ENCODE measurements at places on chromosomes 2 and 18.

DNA sequence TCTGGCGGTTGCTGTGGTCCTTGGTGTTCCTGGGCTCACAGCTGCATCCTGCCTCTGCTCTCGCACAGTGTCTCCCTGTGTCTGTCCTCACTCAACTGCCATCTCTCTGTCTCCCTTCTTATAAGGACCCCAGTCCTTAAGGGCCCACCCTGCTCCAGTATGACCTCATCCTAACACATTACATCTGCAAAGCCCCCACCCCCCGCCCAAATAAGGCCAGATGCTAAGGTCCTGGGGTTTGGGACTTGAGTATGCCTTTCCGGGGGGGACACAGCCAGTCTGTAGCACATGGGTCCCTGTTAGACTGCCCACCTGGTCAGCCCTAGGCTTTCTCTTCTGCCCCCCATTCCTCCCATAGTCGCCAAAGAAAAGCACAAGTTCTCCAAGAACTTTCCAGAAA lies 40.7 kb downstream of the FER1L5 start:
- DNase-seq = no peak

- no peak for DNase-seq
These were observed at the start of gene GKN1 for GRCh38 chr2:68974251-68974650. Gene GKN1, plus strand, starts transcription at chr2:68974636. Its CDS starts 42 bp downstream, at chr2:68974678.

GRCh38 chr2:207334624-207335371 lies 169.1 kb upstream of the KLF7 start:
- peak; percentile 79 for DNase-seq

DNA sequence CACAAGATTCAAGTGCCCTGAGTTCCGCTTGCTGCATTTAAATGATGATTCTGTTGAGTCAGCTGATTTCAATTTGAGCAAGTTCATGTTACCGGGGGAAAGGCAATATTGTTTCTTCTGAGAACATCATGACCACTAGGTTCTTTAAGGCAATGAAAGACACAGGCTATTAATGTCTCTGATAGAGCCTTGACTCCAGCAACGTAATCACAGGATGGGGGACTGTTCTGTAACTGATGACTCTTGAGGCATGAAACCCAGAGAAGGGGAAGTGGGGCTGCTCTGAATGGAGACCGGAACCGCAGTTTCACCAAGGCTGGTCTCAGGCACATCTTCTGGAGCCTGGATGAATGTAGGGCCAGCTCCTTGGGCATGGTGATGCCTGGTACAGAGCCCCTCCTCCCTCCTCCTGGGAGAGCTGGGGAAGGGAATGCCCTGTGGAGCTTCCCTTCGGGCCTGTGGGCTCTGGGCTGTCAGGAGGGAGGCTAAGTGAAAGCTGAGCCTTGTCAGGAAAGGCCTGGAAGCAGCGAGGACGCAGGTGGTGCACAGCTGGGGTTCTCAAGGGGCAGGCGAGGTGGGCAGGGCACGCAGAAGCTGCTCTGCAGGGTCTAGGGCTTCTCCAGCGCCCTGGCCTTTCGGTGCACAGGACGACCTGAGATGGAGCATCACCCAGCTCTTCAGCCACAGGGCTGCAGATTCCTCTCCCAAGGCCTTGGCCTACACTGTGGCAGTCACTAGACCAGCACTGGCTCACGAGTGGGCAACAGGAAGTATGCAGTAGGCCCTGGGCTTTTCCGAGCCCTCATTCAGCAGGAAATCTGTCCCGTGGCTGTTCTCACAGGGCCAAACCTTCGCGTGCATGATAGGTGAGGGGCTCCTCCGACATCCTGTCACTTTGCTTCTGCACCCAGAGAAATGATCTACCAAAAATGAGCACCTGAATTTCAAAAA lies 36.6 kb upstream of the PRLH start:
- no peak for DNase-seq

DNA sequence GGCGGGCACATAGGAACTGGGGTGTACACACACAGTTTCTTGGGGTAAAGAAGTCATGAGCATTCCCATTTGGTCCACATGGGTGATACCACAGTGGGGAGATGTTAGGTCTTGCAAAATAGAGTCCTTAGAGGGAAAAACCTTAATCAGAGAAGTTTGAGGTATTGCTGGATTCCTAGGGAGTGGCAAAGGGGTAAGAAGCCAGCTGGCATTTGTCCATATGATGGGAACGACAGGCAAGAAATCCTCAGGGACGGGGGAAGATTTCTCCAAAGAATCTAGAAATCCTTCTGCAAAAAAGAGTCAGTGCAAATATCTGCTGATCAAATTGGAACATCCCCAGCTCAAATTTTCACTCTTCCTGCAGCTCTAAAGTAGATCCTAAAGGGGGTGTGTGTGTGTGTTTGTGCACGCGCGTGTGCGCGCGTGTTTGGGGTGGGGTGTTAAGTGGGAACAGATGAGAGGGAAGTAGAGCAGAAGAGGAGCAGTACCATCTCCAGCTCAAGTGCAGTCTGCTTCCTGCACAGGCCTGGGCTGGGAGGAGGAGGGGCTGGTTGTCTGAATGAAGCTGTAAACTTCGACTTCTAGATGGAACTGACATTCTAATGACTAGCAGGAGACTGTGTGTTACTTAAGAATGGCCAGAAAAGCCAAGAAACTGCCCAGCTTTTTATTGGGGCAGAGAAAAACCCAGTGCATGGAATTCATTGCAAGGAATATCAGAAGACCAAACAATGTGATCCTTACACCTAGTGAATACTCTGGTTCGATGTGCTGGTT lies 168.0 kb downstream of the SPP2 start:
- DNase-seq = no peak

GRCh38 chr2:220282236-220282635 lies 654.8 kb downstream of the SLC4A3 start:
- DNase-seq = no peak

- DNase-seq = no peak
These were observed 1009.2 kb upstream of the FANCL start for GRCh38 chr2:59250307-59250677.

GRCh38 chr2:10337449-10338269 lies 35.0 kb downstream of the HPCAL1 start:
- DNase-seq = no peak
